ENCODE measurements at places on chromosomes 2 and 18.

GRCh38 chr2:39547811-39548719, 111.0 kb upstream of the MAP4K3 start:
- DNase-seq = no peak

- DNase-seq = no peak
These were observed 444.9 kb downstream of the ARHGAP15 start for GRCh38 chr2:143574069-143574468.

DNA sequence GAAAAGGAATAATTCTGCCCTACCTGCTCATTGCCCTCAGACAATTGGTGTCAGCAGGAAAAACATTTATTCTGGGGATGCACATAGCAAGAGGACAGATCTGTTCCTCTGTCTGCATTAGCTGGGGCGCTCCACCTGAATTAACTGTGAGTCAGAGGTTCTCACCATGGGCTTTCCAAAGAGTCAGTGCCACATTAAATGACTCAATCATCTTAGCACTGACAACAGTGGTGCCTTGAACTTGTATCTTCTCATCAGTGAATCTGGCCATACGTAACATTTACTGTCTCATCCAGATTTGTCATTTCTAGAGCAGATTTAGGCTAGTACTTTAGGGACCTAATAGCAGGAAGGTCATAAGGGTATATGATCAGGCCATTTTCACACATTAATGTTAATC, 358.1 kb upstream of the CRIM1 start:
- DNase-seq = no peak

DNA sequence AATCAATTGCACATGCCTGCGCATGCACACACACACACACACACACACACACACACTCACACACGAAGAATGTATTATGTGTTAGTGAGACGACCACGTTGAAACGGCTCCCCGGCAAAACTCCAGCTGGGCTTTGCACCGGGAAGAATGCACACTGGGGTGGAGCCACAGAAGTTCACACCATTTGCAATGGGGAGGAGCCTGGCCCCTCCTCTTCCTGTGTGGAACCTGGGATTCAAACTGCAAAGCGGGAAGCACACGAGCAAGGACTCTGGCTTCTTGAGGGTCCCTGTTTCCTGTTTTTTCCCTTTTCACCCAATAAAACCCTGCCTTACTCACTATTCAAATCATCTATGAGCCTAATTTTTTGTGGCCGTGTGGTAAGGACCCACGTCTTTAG, 304.0 kb upstream of the TMEFF2 start:
- DNase-seq = no peak

- peak; percentile 83 for DNase-seq
These were observed 34.4 kb downstream of the PLEKHA3 start for GRCh38 chr2:178514664-178515063.

DNA sequence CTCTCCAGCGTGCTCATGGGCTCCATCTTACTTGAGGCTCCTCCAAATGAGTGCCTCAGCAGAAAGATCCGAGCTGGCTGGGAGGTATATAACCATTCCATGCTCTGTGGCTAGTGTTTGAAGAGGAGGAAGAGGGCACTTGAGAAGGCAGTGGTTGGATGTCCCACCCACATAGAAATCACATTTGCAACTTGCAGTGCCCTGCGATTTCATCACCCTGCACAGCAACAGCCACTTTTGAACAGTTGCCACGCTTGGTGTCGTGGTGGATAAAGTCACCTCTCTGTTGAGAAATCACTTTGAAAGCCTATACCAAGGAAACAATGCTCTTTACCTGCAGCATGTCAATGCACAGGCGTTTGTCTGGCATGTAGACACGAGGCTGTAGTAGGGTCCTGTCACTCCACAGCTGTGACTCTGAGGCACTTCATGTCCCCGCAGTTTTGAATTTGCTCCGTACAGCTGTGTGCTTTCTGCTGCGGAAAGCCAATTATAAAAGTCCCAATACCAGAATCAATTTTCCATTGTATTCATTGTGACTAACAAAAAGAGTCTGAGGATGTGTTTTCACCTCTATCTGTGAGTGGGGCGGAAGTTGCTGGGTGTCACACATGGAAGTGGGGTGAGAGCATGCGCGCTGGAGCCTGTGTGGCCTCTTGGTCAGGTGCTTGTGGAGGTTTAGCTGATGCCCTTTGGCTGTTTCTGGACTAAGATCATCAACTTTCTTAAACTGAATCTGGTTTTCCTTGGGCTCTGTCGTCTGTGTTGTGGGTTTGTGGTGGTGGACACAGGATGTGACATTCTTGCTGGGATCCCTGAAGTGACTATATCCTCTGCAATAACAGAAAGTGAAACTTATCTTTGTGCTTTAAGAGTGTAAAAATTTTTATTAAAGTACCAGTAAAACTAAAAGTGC, 2.8 kb downstream of the CNDP2 start:
- DNase-seq = peak; percentile 24

DNA sequence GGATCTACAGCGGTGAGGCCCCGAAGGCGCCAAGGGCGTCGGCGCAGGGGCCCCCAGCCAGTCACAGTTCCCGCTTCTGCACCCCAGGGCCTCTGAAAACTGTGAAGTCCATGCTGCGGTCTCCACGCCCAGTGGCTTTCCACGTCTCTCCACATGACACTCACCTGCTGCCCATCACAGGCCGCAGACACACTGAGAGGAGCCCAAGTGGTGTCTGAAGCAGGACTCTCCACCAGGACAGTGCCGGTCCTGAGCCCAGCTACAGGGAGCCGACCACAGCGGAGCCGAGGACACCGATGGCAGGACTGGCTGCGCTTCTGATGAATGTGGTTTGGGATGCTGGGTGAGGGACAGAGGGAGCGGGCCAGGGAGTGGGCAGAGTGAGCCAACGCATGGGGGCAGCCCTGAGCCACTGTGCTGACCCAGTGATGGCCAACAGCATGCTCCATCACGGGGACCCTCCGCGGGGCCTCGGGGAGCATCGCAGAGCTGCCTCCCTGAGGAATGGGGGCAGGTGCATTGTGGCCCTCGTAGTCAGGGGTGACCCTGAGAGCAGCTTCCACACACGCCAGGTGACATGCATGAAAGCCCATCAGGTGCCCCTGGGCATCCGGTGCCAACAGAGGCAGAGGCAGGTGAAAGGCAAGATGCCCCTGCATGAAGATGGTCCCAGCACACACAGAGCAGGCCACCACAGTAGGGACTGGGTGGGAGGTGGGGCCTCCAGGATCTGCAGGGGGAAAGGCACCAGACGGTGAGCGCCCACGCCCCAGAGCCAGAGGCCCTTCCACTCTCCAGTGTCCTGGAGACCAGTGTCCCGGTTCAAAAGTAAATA, 116.6 kb downstream of the HDAC4 start:
- no peak for DNase-seq

DNA sequence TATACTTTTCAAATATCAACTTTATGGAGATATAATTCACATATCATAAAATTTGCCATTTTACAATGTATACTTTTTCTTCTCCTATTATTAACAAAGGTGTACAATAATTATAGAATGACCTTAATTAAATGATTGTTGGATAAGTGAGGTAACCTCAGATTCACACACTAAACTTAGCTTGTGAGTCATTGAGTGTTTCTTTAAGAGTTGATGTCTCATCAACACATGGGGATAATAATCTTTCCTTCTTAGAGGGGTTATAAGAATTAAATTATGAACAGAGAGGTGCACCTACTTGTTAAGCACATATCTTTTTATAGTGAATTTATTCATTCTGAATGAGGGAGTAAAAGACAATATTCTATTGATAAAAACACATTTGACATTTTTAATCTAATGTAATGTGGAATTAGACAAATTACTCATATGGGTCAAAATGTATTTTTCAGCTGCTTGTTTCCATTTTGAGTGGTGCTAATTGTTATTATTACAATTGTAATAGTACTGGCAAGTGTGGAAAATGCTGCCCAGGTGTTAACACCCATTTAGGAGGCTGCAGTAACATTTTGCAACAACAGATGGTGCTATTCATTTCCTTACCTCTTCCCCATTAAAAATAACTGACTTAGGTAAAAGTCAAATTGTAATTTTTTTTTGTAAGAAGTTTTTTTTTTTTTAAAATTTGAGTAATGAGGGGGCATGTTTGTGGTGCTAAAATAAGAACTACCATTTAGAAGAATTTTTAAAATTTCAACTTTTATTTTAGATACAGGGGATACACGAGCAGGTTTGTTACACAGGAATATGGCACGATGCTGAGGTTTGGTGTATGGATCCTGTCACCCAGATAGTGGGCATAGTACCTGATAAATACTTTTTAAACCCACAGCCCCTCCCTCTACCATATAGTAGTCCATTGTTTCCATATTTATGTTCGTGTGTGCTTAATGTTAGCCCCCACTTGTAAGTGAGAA, 32.1 kb upstream of the DYNAP start:
- peak; percentile 33 for DNase-seq

Data from ACHN (cell line).